ENCODE measurements at places on chromosomes 2 and 18.

DNA sequence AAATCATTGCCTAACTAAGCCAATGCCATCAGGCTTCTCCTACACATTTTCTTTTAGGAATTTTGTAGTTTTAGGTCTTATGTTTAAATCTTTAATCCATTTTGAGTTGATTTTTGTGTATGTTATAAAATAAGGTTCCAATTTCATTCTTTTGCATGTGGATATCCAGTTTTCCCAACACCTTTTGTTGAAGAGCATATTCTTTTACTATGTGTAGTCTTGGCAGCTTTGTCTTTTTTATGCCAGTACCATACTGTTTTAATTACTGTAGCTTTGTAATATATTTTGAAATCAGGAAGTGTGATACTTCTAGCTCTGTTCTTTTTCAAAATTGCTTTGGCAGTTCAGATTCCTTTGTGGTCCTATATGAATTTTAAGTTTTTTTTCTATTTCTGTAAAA lies 11.0 kb downstream of the FASTKD2 start:
- no peak for DNase-seq

GRCh38 chr18:14025306-14025940 lies 106.8 kb downstream of the ZNF519 start:
- no peak for DNase-seq

- DNase-seq = peak; percentile 9
Measured at GRCh38 chr2:241154915-241155314, 4.6 kb downstream of the PPP1R7 start.

GRCh38 chr18:74508366-74508765 lies 12.2 kb downstream of the CNDP2 start:
- DNase-seq = no peak

- no peak for DNase-seq
Measured at GRCh38 chr2:75098856-75099255, 100.5 kb downstream of the TACR1 start.

GRCh38 chr18:29874519-29875098 lies 1167.9 kb downstream of the DSC3 start:
- DNase-seq = no peak

DNA sequence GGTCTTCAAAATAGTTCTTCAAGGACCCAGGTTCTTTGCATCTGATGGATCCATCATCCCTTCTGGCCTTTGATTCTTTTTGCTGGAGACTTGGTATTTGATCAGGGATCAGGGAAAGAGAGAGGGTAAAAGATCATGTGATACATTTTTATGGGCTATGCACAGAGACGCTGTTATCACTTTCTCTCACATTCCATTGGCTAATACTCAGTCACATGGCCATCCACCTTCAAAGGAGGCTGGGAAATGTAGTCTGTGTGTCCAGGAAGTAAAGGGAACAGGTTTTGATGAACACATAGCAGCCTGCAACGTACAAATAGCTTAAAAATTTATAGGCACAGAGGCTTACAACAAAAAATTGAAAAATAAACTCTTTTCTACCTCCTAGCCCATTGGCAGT lies 629.6 kb upstream of the FANCL start:
- DNase-seq = no peak

- DNase-seq = no peak
Measured at GRCh38 chr2:66966631-66967030, 430.5 kb upstream of the ETAA1 start.

DNA sequence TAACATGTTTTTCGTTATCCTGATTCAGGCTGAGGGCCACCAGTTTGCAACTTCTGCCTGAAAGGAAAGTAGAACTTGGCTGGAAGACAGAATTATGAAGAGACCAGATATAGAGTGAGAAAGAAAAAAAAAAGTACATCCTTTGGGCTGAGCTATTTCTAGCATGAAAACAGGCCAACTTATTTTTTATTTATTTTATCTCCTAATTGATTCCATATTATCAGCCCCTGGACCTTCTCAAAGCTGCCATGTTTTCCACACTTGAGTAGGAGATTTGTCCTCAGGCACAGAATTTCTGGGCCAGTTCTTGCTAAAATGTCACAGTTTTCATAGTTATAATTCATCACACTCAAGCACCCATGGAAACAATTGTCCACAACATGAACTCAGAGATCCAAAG lies 586.8 kb upstream of the CNTNAP5 start:
- no peak for DNase-seq

DNA sequence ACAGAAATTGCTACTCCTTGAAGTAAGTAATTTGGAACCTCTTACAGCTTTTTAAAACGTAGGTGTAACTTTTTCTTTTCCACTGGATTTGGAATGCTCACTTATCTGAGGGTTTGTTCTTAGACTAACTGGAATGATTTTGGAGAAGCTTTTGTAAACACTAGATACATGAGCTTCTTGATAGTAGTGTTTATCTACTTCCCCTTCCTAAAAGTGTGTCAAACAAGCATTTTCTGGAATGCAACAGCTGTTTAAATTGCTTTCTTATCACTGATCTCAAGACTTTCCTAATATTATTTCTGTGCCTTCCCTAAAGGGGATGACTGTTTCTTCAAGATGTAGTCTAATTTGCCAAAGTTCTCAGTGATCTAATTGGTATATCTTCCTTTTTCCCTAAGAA lies 282.6 kb downstream of the CCDC178 start:
- no peak for DNase-seq

GRCh38 chr2:150339951-150340350 lies 147.5 kb downstream of the RND3 start:
- no peak for DNase-seq

GRCh38 chr18:47342566-47342965 lies 91.1 kb upstream of the SKOR2 start:
- no peak for DNase-seq

GRCh38 chr2:27814758-27815157 lies 43.2 kb downstream of the MRPL33 start:
- DNase-seq = no peak

Data from activated CD8-positive, alpha-beta T cell treated with anti-CD3 and anti-CD28 coated beads for 36 hours (primary cell).